ENCODE measurements at places on chromosomes 6 and 20.

- no peak for DNase-seq
Measured at GRCh38 chr20:11124849-11125505, 451.2 kb upstream of the JAG1 start.

- DNase-seq: no peak
Measured at GRCh38 chr6:108714101-108714765, 134.0 kb upstream of the ARMC2 start.

- no peak for DNase-seq
Measured at GRCh38 chr6:169234634-169235033, 19.0 kb downstream of the THBS2 start.

DNA sequence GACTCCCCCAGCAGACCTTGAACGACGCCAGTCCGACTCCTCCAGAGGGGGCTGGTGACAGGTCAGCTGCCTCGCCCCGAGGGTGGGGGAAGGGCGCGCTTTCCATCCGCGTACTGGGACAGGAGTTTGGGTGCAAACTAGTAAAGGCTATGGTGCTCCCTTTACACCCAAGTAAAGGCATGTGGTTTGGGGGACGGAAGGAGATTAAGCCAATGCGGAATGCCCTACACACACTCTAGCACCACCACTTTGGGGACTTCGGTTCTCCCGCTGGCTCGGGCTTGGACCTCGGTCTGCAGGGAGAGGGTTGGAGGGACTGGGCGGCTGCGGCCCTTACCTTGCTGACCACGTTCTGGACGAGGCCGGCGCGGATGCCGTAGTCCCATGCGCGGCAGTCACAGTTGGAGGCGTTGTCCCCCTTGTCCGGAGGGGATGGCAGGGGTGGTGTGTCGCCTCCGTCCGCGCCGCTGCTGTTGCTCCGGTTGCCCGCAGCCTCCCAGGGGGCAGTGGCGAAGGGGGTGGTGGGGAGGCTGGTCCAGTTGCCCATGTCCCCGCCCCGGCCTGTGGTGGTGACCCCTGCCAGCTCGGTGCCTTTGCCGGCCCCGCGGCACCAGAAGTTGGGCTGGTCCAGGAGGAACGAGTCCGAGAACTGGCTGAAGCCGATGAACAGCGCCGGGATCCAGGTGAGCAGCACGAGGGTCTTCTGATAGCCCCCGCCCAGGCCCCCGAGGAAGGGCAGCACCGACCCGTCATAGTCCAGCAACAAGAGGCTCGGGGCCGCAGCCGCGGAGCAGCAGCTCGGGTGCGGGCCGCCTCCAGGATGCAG, 1.1 kb downstream of the SLC22A23 start:
- no peak for DNase-seq

DNA sequence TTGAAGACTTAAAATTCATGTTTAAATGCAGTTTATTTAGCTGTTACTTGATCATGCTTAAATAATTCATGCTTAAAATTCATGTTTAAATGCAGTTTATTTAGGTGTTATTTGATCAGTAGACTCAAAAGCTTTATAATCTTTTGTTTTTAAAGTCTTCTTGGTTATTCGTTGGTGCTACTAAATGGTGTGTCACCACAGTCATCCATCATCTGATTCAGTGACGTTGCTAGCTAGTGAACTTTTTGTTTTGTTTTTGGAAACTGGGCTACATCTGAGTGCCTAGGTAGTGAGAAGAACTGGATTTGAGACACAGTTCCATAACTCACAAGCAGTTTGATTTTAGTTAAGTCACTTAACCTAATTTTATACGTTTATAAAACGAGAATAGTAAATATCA, 20.9 kb downstream of the SCAF8 start:
- DNase-seq: no peak

DNA sequence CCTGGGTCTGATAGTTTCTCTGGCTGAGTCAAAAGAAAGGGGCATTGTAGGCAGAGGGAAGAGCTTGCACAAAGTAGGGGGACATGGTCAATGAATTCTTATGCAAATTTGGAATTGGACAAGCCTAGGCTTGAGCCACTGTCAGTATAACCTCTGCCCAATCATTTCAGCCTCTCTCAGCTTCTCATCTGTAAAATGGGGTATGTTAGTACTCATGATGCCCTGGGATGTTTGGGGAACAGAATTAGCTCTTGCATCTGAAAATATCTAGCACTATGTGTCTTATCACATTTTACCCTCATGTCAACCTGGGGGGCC, 148.6 kb downstream of the DHX35 start:
- DNase-seq: no peak

DNA sequence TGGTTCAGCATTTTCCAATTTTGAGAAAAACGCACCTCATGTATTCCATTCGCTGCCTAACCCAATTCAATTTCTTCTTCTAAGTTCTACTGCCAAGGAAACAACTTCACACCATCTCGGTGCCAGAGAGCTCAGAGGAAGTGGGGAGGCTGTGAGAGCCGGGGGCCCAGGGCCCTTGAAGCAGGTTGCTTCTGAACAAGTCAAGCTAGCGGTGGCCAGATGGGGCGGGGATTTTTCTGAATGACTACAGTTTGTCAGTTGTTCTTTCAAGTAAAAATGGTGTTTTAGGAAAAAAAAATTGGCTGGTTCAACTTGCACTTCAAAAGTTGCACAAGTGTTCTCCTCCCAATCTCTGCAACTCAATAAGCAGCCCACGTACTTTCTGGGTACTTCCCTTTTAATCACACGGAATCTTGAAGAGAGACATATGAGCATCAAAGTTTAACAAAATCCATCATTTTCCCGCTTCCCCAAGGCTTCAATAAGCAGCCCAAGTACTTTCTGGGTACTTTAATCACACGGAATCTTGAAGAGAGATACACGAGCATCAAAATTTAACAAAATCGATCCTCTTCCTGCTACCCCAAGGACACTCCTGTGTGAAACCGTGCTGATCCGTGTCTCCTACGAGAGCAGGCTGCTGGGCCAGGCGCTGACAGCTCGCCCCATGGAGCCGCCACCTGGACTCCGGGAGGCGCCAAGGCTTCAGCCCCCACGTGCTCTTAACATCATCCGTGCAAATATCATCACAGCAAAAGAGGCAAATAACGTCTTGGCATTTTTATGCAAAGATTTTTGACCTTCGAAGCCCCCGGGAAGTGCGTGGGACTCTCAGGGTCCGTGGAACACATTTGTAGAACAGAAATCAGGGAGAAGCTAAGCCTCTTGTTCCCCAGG, 186.7 kb upstream of the PDE10A start:
- no peak for DNase-seq

DNA sequence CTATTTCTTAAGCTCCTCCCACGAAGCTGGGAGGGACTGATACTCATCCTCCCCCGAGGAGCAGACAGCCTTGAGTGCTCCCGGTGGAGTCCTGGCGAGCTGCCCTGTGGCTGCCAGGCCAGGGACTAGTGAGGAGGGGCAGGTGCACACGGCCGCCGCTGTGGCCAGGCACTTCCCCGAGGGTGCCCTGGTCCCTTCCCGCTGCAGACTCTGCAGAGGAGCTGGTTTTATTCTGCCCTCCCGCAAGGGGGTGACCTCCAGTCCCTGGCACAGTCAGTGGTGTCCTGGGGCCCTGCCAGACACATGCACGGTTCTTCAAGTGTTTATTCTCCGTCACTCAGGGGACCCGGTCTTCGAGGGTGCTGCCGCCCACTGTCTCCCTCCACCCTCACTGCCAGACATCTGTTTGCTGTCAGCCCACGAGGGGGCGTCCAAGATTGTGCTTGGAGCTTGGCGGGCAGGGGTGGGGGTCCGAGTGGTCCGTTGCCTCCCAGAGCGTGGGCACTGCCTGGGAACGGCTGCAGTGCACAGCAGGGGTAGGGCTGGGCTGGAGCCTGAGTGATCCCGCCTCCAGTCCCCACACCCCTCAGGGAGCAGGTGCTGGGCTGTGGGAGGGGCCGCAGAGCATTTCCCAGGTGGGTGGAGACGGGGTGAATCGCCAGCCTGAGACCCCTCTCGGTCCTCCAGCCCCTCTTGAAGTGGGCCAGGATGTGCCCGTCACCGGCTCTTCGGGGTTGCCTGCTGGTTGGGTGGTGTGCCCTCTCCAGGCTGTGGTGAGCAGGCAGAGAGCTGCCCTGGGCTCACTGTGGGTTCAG, 3.1 kb upstream of the CABLES2 start:
- no peak for DNase-seq

DNA sequence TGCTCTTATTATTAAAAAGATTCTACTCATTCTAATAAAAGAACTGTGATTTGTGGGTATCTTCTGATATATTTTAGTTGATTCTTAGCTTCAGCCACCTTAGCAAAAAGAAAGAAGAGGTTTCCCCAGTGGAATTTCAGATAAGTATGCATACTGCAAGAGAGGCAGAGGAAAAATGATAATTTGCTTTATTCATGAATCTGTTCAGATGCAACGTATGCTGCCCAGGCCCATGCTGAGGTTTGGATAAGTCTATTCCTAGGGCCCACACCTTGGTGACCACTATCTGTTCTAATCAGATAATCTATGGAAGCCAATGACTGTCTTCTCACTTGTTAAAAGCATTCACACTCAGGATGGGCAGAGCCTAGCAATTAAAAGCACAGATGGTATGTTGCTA, 194.0 kb downstream of the HIVEP2 start:
- no peak for DNase-seq

GRCh38 chr20:1895674-1896483, 672 bp downstream of the SIRPA start:
- no peak for DNase-seq

DNA sequence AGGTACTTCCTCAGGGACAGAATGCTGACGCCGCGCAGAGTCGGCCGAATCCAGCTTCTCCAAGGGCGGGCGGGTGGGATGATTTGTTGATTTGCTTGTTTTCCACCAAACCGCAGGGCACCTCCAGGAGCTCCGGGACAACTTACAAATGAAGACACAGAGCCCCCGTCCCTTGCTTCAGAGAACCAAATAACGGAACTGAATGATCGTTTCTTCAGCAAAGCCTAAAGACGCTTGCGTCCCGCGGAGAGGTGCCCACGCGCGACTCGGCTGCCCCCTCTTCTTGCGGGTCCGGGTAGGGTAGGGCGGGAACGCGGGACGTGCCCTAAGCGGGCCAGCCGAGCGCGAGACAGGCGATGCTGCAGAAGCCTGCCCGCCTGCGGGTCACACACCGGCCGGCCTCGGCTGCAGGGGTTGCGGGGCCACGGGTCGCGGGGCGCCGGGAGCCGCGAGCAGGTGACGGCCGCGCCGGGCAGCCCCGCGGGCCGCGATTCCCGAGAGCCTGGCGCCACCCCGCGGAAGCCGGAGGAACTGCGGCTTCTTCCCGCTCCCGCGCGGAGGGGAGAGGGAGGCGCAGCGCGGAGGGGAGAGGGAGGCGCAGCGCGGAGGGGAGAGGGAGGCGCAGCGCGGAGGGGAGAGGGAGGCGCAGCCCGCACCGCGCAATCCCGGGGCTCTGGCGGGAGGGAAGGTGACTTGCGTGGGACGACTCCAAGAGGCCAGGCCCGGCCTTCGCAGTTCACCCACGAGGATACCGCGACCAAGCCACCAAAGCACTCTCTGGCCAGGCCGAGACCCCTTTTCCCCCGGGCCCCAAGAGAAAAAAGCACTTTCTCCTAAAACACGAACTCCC, 7.7 kb upstream of the FOXF2 start:
- no peak for DNase-seq

DNA sequence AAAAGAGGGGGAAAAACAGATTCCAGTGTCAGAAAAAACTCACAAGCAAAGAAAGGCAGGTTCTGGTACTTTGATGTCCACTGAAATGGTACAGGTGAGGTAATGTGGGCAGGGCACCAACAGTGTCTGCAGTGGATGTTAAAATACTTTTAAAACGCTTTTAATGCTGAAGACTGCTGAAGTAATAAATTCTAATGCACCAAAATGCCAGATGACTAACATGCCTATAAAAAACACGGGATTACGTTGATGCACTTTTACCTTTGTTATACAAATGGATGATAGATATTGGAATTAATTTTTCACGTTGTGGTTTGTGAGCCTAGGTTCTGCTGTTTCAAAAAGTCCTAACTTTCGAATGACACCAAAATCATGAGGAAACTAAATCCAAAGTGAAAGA, 83.3 kb downstream of the TINAG start:
- no peak for DNase-seq

DNA sequence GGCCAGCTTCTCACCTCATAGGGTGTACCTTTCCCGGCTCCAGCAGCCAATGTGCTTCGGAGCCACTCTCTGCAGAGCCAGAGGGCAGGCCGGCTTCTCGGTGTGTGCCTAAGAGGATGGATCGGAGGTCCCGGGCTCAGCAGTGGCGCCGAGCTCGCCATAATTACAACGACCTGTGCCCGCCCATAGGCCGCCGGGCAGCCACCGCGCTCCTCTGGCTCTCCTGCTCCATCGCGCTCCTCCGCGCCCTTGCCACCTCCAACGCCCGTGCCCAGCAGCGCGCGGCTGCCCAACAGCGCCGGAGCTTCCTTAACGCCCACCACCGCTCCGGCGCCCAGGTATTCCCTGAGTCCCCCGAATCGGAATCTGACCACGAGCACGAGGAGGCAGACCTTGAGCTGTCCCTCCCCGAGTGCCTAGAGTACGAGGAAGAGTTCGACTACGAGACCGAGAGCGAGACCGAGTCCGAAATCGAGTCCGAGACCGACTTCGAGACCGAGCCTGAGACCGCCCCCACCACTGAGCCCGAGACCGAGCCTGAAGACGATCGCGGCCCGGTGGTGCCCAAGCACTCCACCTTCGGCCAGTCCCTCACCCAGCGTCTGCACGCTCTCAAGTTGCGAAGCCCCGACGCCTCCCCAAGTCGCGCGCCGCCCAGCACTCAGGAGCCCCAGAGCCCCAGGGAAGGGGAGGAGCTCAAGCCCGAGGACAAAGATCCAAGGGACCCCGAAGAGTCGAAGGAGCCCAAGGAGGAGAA, 10.5 kb downstream of the GNAS-AS1 start:
- DNase-seq: no peak

DNA sequence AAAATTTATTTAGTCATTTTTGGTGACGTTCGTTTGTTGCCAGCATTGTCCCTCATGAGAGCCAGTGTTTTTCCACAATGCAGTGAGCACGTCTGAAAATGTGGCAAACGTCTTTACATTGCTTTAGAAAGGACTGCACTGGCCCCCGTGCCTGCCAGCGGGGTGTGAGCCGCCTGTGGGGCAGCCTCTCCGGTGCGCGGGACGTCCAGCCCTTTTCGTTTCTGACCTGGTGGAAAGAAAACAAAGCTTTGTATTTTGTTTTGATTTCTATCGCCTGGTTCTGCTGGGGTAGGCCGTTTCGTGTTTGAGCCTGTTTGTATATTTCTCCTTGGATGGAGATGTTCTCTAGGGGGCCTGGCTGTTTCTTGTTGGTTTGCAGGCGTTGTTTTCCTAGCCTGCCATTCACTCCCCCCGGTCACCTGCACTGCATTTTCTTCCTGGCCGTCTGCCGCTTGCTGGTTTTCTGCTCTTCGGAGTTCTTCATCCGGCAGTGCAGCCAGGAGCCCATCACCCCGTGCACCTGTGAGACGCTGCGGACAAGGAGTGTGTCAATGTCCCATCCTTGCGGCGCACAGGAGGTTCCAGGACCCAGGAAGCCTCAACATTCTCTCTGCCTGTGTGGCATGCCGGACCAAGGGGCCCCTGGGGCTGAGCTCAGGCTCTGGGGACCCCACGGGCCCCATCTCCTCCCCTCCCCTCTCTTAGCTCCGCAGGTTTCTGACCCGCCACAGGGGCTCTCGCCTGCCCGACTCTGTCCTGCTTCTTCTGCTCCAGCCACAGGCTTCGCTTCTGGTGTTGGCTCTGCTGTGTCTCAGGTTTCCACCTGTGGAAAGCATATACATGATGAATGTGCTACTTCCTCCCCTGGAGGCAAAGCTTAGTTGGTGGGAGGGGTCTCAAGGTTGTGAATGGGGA, 100.5 kb downstream of the CDH4 start:
- no peak for DNase-seq

All from cortex of kidney (tissue), 1 donor.